NCI-H1048 (cell line): ENCODE measurements at places on chromosomes 1 and 21.

- no peak for DNase-seq
Measured at GRCh38 chr1:94856004-94856403, 35.8 kb downstream of the SLC44A3 start.

- no peak for DNase-seq
Measured at GRCh38 chr21:44027607-44028286, 15.6 kb downstream of the TRAPPC10 start.

- DNase-seq: no peak
Measured at GRCh38 chr21:16811011-16811410, 701.8 kb upstream of the CXADR start.

GRCh38 chr1:95035536-95035935, 37.2 kb downstream of the ALG14 start:
- DNase-seq: no peak

DNA sequence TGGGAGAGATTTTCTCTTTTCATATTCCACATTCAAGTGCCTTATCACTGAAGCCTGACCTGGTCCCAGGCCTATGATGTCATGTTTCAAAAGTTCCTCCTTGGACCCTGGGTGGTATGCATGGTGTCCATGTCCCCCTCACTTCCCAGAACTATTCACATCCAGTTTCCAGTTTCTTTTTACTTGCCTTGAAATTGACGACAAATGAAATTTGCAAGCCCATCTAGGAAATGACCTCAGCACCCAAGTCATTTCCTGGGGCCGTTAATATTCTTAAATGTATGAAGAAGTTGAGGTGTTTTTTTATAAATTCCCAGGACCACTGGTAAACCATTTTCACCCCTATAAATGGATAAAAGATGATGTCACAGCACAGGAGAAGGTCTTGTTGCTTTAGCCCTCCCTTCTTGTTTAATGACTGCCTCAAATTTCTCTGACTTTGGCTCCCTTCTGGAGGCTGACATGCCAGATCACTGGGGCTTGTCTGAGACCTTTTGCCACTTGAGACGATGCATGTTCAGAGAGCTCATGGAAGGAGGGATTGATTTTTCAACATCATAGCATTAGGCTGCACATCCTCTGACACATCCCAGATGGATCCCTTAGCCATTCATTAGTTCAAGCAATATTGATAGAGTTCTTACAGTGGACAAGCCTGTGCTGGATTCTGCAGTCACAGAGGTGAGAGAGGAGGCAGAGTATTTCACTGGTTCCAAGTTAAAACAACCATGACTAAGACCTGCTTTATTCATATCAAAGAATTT, 221.3 kb downstream of the PLPP3 start:
- DNase-seq: no peak

- no peak for DNase-seq
Measured at GRCh38 chr1:167676916-167677848, 44.6 kb upstream of the MPZL1 start.

- no peak for DNase-seq
Measured at GRCh38 chr1:92577261-92577895, 90.7 kb upstream of the GFI1 start.

DNA sequence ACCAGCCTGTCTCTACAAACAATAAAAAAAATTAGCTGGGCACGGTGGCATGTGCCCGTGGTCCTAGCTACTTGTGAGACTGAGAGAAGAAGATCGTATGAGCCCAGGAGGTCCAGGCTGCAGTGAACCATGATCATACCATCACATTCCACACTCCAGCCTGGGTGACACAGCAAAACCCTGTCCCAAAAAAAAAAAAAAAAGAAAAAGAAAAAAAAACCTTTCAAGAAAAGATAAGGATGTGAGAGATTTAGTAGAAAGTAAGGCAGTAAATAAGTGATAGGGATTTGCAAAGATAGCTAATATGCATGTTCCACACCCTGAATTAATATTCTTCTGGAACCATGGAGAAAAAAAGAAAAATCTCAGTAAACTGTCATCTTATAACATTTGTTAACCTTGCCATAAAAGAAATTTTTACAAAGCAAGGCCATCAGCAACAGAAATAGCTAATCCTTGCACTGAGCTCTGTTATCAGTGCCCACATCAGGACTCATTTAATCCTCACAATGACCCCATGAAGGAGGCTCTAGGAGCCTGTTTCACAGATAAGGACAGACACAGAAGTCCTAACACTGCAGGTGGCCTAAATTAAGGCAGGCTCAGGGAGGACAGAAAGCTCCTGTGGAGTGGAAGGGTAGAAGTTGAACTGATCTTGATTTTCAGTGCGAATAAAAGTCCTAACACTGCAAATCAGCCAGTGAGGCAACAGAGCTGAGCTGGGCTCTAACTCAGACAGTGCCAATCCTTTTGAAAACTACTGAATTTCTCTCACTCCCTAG, 7.6 kb downstream of the GNB1 start:
- no peak for DNase-seq
